ENCODE measurements at places on chromosomes 6 and 20.

DNA sequence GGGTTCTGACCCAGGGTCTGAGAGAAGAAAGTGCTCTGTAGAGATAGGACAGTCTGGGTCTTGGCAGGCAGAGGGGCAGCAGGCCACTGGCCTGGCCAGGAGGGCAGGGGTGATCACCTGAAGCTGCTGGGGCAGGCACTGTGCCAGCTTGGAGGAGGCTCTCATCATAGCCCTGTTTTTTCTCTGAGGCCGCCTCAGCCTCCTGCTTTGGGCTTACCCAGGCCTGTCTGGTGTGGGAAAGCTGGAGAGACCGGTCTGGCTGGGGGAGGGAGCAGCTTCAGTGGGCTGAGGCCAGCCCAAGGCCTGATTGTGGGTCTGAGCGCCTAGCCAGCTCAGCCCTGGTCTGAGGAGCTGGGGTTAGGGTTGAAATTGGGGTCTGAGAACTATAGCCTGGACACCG lies 3.9 kb downstream of the LPIN3 start:
- no peak for DNase-seq

DNA sequence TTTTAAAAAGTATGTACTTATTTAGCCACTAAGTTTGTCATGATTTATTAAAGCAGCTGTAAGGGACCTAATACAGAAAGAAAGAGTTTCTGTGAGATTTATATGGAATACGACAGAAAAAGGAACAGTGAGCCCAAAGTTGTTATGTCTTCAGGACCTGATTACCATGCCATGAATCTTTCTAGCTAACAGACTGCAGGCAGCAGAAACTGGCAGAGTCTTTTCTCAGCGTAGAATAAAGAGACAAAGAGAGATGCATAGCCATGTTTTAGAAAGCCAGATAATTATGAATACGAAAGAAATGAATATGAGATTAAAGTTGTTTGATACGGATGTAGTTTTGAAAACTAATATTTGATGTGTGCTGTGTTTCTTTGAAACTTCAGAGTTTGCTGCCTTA lies 624.1 kb upstream of the ADGRB3 start:
- DNase-seq: no peak

DNA sequence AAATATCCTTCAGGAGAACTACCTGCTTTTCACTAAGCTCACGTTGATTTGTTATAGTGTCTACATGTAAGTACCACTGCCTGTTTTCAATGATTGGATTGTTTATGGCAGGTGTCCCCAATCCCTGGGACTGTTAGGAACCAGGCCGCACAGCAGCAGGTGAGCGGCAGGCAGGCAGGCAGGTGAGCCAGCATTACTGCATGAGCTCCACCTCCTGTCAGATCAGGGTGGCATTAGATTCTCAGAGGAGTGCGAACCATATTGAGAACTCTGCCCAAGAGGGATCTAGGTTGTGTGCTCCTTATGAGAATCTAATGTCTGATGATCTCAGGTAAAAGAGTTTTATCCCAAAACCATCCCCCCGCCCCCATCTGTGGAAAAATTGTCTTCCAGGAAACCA lies 303.3 kb downstream of the EYA4 start:
- DNase-seq: no peak

DNA sequence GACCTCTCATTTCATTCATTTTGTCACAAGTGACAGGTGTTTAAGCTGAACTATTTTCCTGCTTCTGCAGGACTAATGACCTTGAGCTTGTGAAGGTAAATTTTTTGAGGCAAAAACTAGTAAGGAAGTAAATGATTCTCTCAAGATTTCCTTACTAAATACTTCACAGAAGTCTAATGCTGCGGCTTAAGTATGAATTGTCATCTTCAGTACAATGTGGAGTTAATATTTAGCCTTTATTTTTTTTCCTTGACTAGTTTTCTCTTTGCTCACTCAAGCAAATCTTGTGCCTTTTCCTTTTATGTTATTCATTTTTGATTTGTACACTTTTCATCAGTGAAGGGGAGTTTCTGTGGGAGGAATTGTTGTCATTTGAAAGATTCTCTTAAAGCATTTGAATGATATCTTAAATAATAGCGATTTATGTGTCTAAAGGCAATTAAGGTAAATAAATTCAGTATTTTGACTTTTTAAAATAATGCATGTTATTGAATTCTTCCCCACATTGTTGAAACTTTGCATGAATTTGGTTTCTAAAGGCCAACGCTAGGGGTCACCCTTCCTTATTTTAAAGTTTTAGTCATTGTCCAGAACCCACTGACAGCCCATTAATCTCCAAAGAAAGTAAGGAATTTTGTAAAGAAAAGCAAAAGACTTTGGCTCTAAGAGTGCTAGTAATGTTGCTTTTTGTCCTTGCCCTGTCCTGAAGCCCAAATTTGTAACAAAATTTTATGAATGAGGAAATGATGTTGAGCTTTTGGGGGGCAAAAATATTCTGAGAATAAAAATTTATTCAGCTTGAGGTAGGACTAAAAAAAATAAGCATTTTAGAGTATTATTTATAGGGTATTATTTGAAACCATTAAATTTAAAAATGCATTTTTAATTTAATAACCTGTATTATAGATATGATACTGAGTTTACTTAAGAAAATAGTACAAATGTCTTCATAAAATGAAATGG lies 157.4 kb upstream of the LAMA2 start:
- DNase-seq: no peak

- no peak for DNase-seq
Observed at GRCh38 chr20:38229376-38230252, 30.9 kb downstream of the KIAA1755 start.
